ENCODE measurements at places on chromosomes 3 and 15.

- DNase-seq: no peak
Measured at GRCh38 chr3:28768439-28768838, 419.8 kb upstream of the AZI2 start.

DNA sequence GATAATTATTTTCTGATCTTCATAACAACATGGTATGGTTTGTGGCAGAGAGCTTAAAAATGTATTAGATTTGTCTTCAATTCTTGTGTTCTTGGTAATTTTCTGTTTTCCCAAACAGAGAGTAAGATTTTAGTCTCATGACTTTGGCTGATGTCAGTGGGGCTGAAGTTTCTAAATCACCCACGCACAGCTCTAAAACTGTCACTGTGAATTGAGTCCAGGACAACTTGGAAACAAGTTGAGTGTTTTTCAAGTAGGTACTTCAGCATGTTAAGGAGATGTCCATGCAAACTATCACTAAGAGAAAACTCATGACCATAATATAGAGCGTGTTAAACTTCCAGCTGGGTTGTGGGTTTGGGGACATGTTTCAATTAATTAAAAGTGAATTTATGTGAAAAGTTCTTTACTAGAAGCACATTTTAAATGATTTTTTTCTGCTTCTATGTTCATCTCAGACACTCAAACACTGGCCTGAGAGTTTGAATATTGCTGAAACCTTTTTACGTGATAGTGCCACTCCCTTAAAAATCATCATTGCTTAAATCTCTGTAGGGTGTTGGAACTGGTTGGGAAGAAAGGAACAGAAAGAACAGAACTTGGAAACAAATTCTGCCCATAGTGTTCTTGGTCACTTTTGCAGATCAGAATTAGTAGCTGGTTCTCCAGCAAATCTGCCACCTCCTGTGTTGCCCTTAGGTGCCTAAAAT, 89.8 kb downstream of the KLHL25 start:
- no peak for DNase-seq

DNA sequence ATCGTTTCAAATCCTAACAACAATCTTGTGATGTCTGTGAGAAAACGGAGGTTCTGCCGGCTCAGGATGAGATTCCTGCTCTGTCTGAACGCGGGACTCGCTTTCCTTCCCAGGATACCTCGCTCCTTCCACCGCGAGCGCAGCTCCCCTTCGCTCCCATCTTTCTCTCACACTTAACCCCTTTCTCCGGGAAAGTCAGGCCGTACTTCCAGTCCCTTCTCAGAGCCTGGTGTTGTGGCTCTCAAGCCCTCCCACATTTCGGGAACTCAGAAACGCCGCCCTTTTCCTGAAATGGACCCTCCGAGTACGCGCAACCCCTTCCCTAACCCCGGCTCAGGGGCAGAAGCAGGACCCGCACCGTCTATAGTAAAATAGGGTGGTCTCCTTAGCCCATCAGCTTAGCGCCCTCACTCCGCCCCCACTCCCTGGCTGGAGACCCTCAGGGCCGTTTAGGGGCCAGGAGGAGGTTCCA, 378 bp upstream of the FEM1B start:
- DNase-seq: peak; percentile 72

DNA sequence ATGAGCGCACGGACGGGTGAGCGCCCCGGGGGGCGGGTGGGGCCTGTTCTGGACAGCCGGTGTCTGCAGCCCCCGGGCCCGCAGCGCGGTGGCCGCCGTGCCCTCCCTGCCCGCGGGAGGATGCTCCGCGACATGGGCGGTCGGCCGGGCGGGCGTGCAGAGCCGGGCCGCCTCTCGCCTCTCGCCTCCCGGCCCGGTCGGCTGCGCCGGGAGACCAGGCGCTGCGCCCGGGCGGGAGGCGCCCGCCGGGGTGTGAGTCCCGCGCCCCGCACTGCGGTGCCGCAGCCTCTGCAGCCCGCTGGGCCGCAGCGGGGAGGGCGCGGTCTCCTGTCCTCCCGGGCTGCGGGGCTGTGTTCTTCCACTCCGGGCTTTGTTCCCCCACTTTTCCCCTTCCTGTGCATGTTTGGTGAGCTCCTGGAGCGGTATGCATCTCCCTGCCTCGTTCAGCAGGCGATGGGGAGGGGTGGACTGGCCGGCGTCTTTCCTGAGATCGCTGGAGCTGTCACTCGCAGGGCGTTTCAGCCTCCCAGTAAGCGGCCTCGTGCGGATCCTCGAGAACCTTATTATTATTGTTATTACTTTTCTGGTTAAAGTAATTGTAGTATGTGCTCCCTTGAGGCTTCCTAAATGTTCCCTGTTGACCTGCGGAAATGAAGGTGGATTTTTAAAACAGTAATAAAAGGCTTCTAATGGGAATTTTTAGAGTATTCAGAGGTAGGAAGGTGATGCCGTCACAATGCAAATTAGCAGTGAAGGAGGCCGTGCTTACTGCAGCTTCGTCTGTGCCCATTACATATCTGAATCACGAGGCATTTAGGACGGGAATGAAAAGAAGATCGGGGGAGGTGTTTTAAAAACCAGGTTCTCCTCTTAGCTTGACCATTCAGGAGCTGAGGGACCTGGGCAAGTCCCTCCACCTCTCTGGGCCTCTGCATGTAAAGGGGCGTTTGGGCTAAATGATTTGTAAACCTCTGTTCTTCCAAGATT, 593 bp downstream of the TMOD2 start:
- peak; percentile 51 for DNase-seq

GRCh38 chr3:128498127-128498626, 5.2 kb upstream of the GATA2 start:
- DNase-seq: no peak

GRCh38 chr15:31799715-31800321, 230.5 kb upstream of the CHRNA7 start:
- DNase-seq: peak; percentile 34

DNA sequence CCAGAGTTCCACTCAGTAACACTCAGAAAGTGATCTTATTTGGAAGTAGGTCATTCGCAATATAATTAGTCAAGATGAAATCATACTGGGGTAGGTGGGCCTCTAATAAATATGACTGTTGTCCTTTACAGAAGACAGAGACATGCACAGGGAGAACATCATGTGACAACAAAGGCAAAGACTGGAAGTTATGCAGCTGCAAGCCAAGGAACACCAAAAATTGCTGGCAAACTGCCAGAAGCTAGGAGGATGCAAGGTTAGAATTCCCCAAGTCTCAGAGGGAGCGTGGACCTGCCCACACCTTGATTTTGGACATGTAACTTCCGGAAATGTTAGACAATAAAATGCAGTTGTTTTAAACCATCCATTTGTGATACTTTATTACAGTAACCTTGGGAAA, 471.5 kb upstream of the AGTR1 start:
- no peak for DNase-seq

DNA sequence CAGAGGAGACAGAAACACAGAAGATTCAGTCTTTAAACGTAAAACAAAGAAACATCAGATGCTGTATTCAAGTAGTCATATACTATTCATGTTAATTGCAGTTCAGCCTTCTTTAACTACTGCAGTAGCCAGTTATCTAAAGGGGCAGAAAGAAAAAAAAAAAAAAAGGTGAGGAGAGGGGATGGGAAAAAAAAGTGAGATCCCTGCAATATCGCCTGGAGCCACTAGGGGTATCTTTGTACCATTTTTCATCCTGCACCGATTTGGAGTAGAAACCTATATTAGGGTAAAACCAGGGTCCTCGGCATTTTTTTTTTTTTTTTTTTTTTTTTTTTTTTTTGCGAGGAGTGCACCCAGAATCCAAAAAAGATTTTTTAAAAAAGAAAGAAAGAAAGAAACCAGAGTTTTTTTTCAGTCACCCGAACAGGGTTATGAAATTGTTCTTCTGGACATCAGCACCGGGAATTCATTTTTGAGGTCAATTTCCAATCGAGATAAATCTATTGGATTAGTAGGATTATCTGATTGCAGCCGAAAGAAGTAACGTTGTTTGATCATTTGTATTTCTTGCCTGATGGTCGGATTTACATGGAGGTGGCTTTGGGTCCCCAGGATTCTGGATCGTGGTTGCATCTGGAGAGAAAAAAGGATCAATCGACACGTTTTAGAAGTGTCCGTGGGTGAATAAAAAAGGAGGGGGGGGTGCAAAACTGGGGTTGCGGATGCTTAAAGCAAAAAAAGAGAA, 186.7 kb downstream of the NLGN1 start:
- DNase-seq: peak; percentile 67
